ENCODE measurements at places on chromosomes 1 and 21.

DNA sequence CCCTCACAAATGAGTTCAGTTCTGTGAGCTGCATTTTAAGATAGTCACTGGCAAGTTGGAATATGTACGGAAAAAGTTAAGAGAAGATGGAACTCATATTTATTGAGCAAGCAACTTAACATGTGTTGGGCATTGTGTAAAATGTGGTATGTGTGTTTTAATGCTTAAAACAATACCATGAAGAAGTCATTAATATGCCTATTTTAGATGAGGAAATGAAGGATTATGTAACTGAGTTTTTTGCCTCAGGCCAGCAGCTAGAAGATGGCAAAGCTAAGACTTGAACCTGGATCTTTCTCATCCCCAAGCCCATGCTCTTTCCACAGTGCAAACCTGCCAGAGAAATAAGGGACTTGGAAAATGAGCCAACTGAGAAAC is 48.9 kb downstream of the SPATA46 start:
- DNase-seq, result no peak

- peak; percentile 98 for DNase-seq
Observed at GRCh38 chr1:7953850-7954609, 7.5 kb upstream of the PARK7 start.

DNA sequence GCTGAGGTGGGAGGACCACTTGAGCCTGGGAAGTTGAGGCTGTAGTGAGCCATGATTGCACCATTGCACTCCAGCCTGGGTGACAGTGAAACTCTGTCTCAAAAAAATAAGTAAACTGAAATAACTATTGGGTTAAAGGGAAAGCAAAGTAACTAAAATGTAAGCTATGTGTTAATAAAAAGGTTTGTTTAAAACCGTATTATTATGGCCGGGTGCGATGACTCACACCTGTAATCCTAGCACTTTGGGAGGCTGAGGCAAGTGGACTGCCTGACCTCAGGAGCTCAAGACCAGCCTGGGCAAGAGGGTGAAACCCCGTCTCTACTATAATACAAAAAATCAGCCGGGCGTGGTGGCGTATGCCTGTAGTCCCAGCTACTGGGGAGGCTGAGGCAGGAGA is 27.0 kb downstream of the NVL start:
- DNase-seq, result no peak

- DNase-seq, result no peak
Observed at GRCh38 chr1:30043256-30043655, 680.1 kb downstream of the MATN1 start.

DNA sequence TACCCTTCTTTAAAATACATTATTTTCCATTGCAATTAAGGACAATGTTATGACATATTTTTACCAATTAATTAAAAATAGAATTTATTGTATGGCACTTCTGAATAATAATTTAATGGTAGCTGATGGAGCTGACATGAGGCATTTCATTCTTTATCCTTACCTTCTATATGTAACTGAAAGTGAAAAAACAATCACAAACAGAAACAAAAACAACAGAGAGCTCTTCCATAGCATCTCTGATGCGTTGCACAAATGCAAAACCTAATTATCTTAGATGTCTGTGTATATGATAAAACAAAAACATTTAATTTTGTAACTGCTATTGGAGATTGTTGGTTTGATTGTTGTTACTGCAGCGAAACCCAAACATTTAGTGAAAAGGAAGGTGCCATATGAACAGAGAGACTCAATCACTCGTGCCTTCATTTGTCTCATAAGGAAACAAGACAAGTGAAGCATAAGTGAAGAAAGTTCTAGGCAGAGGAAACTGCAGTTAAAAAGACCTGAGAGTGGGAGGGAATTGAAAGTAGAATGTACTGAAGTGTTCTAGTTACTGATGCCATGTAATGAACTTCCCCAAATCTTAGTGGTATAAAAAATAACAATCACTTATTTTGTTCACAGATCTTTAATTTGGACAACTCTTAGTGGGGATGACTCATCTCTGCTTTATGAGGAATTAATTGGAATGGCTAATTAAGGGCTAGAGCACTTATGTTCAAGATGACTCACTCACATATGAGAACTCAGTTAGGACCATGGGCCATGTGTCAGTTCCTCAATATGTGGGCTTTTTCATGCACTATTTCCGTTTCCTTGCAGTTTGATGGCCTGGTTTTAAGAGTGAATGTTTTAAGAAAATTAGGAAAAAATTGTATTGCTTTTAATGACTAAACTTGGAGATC is 245.0 kb upstream of the OLFM3 start:
- DNase-seq, result peak; percentile 12

DNA sequence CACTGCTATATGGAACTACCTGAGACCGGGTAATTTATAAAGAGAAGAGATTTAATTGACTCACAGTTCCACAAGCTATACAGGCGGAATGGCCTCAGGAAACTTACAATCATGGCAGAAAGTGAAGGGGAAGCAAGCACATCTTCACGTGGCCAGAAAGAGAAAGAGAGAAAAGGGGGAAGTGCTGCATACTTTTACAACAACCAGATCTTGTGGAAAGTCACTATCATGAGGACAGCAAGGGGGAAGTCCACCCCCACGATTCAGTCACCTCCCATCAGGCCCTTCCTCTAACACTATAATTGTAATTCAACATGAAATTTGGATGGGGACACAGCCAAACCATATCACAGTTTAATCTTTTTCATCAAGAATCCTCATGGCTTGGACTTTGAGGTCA is 339.2 kb upstream of the AJAP1 start:
- DNase-seq, result no peak

DNA sequence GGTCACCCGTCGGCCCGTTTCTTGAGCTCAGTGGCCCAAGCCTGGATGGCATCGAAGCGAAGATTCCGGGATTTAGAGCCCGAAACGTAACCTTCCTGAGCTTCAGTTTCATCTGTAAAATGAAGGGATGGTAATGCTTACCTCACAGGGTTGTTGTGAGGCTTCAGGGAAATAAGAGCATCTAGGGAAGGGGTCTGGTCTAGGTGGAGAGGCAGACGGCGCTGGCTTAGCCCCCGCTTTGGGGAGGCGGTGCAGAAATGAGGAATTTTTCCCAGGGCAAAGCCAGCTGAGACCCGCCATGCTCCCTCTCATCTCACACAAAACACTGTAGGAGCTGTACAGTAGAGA is 717 bp upstream of the MYCL start:
- DNase-seq, result no peak

GRCh38 chr1:11198851-11199594 is 9.9 kb downstream of the ANGPTL7 start:
- DNase-seq, result no peak

- no peak for DNase-seq
Observed at GRCh38 chr1:70667494-70668170, 256.6 kb downstream of the CTH start.

GRCh38 chr1:156760092-156760795 is 7.1 kb upstream of the PRCC start:
- DNase-seq, result no peak

- peak; percentile 58 for DNase-seq
Observed at GRCh38 chr1:200558866-200559459, 61.6 kb downstream of the KIF14 start.

DNA sequence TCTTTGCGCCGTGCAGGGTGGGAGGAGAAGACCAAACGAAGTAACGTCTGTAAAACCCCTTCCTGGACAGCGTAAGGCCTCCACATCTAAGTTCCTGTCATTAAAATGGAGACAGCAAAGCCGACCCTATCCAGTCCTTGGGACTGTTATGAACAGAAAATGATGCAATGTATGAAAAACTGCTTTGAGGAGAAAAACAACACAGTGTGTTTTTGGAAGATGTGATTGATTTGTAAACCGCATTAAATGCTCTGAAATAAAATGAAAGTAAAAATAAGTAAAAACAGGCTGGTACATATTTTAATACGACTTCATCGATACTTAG is 827 bp upstream of the URB1 start:
- no peak for DNase-seq

DNA sequence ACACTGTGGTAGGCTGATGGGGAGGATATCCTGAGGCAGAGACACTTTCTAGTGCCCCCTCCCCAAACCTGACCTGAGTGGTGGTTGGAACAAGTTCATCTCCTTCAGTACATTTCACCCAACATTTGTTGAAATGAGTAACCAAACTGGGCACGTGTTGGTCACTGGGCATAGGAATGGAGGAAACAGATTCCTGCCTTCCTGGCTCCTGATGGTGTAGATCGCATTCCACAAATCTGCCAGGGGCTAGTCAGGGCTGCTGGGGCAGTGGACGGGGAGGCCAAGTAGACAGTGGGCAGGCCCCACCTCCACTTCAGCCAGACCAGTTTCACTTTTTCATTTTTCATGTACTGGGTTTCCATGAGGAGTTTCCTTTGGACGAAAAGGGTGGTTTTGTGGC is 16.5 kb upstream of the ALX3 start:
- no peak for DNase-seq

DNA sequence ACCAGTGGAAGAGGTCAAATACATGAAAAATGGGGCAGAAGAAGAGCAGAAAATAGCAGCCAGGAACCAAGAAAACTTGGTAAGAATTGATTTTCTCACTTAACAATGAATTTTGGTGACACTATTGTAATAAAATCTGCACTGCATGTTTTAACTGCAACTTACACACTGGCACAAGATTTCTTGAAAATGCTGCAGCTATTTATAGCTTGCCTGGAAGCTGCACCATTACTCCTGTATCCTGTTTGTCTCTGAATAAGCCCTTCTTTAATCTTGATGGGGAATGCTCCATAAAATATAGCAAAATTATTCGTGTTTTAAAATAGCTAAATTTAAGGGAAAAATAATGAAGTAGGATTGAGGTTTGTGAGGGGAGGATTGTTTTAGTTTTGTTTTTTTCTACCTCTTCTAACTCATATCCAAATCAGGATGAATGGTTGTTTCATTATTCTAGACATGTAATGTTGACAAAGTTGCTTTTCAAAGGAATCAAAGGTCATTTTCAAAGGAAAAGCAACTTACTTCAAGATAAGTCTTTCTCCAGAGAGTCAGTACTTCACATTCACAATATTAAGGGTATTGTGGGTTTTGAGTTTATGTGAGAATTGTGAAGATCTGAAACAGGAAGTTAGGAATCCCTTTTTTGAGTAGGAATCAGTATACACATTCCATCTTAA is 120.9 kb downstream of the C1orf21 start:
- no peak for DNase-seq

DNA sequence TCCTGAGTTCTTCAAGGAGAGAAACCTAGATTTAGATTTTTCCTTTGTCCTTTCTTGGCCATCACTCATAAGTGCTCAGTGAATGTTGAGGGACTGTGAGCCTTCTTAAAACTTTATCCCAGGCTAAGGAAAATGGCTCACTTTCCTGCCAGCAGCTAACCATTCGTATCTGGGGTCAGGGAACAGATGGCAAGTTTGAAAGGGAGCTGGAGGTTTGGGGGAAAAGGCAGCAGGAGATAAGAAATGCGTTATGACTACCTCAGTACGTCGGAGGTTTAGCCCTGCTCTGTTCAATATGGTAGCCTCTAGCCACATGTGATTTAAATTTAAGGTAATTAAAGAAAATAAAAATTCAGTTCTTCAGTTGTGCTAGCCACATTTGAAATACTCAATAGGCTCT is 13.3 kb downstream of the RRP15 start:
- no peak for DNase-seq

- DNase-seq, result no peak
Observed at GRCh38 chr1:198948895-198949659, 310.2 kb downstream of the PTPRC start.

GRCh38 chr1:160952129-160952510 is 2.5 kb downstream of the ITLN2 start:
- DNase-seq, result no peak

GRCh38 chr1:89987159-89987819 is 7.6 kb upstream of the ZNF326 start:
- DNase-seq, result peak; percentile 82

GRCh38 chr1:220818421-220819173 is 31.9 kb downstream of the MTARC1 start:
- DNase-seq, result no peak

DNA sequence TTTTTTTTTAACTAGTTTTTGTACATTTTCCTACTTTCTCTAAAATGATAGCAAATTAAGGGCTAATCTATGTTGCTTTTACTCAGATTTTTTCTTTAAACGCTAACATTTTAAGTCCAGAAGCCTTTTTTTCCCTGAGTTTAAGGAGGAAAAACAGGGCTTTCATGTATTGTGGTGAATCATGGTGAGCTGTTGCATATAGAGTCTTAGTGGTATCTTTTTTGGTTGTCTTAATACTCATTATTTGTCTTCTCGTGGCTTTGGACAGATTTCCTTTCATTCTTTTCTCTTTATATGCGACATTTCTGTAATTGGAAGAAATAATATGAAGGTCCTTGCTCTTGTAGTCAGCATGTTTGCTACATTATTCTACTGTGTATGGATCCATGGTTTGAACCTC is 1015.6 kb downstream of the PLA2G4A start:
- DNase-seq, result no peak

GRCh38 chr1:235703506-235703905 is 53.9 kb upstream of the GNG4 start:
- DNase-seq, result no peak

DNA sequence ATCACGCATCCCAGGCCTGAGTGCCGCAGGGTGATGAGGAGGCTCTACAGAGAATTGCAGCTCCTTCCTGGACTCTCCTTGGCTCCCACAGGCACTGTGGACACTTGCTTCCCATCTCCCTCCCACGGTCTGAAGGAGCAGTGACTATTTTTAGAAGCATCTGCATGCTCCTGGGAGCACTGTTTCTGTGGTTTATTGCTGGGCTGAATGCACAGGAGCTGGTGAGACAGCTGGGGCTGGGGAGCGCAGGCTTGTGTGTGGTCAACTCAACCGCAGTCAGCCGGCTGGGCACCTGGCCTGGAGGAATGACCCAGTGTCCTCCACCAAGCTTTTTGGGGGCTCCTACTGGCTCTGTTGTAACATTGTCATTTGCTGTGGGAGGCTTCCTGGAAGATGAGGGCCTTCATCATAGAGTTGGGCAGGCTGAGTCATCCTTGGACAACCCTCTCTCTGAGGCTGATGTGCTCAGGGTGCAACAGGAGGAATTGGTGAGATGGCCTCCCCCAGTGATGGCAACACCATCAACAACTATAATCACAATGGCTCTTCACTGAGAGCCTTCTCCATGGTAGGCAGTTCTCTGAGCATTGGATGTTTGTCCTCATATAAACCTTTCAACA is 1.7 kb downstream of the NFASC start:
- no peak for DNase-seq

All from GM12865 (cell line).